ENCODE measurements at places on chromosomes 12 and 14.

- H3K27ac ChIP-seq, result no peak overlapping the region
- no peaks in the 10 kb centered on the region for H3K4me1 ChIP-seq
- no peak for DNase-seq
- no peaks in the 10 kb centered on the region for H3K27me3 ChIP-seq
- H3K36me3 ChIP-seq, result no peaks in the 10 kb centered on the region
- no peak overlapping the region for H3K4me3 ChIP-seq
Observed at GRCh38 chr12:3527181-3527580, 36.2 kb downstream of the PRMT8 start.

DNA sequence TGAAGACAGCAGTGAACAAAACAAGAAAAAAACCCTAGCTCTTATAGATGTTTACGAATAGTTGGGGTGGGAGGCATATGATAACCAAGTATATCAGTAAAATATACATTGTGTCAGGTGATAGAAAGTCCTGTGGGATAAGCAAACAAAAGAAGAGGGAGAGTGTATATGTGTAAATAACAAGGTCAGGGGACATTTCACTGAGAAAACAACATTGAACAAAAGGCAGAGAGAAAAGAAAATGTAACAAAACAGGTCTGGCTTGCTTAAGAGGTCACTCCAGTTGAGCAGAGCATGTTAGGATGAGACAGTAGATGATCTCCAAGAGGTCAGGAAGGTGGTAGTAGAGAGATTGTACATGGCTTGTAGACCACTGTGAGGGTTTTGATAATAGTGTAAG is 304.1 kb downstream of the ACSS3 start:
- H3K4me1 ChIP-seq, result no peaks in the 10 kb centered on the region
- H3K27ac ChIP-seq, result no peak overlapping the region
- DNase-seq, result no peak

- H3K4me1 ChIP-seq, result no peaks in the 10 kb centered on the region
- DNase-seq, result peak; percentile 83
- H3K27ac ChIP-seq, result peak overlapping the region; percentile 76
Observed at GRCh38 chr12:52175371-52176350, 16.2 kb downstream of the KRT80 start.

DNA sequence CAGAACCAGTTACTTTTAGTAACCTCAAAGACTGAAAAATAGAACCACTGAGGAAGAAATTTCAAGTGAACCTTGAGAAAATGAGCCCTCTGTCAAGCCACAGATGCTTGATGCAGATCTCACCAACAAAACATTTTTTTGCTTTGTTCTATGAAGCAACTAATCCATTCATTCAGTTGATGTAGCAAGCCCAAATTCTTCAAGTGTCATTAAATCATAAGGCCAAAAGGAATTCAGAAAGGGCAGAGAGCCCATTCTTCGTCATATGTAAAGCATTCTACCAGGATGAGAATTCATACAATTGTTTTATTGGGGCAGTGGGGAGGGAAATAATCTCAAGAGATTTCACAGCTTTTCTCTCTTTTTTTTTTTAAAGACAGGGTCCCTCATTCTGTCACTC is 218.0 kb upstream of the RGS6 start:
- no peaks in the 10 kb centered on the region for H3K27me3 ChIP-seq
- H3K4me3 ChIP-seq, result no peak overlapping the region
- no peaks in the 10 kb centered on the region for H3K4me1 ChIP-seq
